ENCODE measurements at places on chromosomes 4 and X.

GRCh38 chr4:48018112-48018511 is 1.5 kb downstream of the NIPAL1 start:
- no peak for DNase-seq

GRCh38 chr4:134531013-134531412 is 329.4 kb upstream of the PABPC4L start:
- DNase-seq = no peak

GRCh38 chr4:56215901-56216300 is 171.4 kb downstream of the AASDH start:
- DNase-seq = no peak

GRCh38 chr4:152456609-152457008 is 79.3 kb downstream of the FBXW7 start:
- DNase-seq = no peak

DNA sequence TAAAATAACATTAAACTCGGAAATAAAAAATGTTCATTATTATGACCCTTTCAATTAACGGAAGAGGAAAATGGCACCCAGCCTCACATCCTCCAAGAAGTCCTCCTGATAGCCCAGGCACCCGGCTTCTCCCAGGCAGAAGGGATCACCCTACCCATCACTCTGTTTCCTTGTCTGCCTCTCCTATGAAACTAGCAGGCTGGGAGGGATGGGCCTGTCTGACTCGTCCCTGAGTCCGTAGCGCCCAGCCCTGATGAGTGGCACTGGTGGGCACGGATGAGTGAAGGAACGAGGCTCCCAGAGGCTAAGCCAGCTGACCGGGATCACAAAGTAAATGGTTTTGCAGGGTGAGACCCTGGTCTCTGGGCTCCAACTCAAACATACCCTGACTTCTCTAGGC is 28.6 kb upstream of the KIAA0232 start:
- DNase-seq = no peak

GRCh38 chr4:168076989-168077725 is 15.2 kb upstream of the ANXA10 start:
- no peak for DNase-seq

DNA sequence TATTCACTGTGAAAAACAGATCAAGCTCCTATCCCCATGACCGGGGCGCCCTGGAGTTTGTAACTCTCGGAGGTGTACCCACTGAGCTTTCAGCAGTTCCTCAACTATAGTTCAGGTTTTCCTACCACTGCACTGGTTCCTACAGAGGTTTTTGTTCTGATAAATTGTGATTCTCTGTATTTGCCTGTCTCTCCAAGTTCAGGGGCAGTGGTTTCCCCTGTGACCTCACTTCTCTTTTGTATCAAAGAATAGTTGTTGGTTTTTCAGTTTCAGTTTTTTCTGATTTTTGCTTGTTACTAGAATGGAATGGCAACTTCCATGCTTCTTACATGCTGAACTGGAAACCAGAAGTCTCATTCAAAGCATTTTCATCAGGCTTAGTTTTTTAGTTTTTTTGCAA is 56.8 kb upstream of the PLS3 start:
- DNase-seq = no peak

Data from left lung (tissue), 14 donors.